A549 treated with CpdA at 1 μM for 4 hours (cell line): ENCODE measurements at places on chromosomes 2 and 18. TPM values are rescaled to one million over a fixed set of nuclear protein-coding genes. Genes with fewer than 3 reads are reported as not detected.

STPG4 gene
- total RNA-seq, result 0.12 TPM in 1 of 5 replicates, not detected in the others

COLEC12 gene
- 0.03 to 0.07 TPM (median 0.06 TPM) in 3 of 5 replicates, not detected in the others for total RNA-seq

GRB14 gene
- 4.3 to 6.9 TPM (median 5.8 TPM) in 5 replicates for total RNA-seq

HTR2B gene
- 0.07 to 0.19 TPM (median 0.13 TPM) in 4 of 5 replicates, not detected in the other for total RNA-seq

DIPK1C gene
- not detected in 5 replicates for total RNA-seq

ERLEC1 gene
- total RNA-seq, result 57.4 to 70.8 TPM (median 61.7 TPM) in 5 replicates

RMND5A gene
- 21.7 to 25.8 TPM (median 23.3 TPM) in 5 replicates for total RNA-seq

CFC1 gene
- not detected in 5 replicates for total RNA-seq

NEURL3 gene
- total RNA-seq, result 1.3 to 2.9 TPM (median 1.7 TPM) in 5 replicates

CCDC148 gene
- 0.14 to 0.78 TPM (median 0.39 TPM) in 5 replicates for total RNA-seq

REG3A gene
- total RNA-seq, result not detected in 5 replicates

PRLH gene
- total RNA-seq, result not detected in 5 replicates

CPSF3 gene
- total RNA-seq, result 49.4 to 64.1 TPM (median 54.5 TPM) in 5 replicates

GALR1 gene
- total RNA-seq, result not detected in 5 replicates

SLC8A1 gene
- total RNA-seq, result 0.40 to 0.59 TPM (median 0.48 TPM) in 5 replicates

SLC30A3 gene
- 2.6 to 3.8 TPM (median 3.4 TPM) in 5 replicates for total RNA-seq

ABCG5 gene
- 0.01 TPM in 1 of 5 replicates, not detected in the others for total RNA-seq

CXCR4 gene
- 0.41 to 1.0 TPM (median 0.55 TPM) in 5 replicates for total RNA-seq

POTEJ gene
- total RNA-seq, result not detected in 5 replicates

NEB gene
- 0.29 to 0.86 TPM (median 0.34 TPM) in 5 replicates for total RNA-seq

SP140 gene
- 0.14 to 0.29 TPM (median 0.22 TPM) in 4 of 5 replicates, not detected in the other for total RNA-seq

ARL4C gene
- 86.7 to 108 TPM (median 93.3 TPM) in 5 replicates for total RNA-seq
